Peyer's patch (tissue), 4 donors: ENCODE measurements at places on chromosomes 5 and 9. TPM values are rescaled to one million over a fixed set of nuclear protein-coding genes. Genes with fewer than 3 reads are reported as not detected.

GRCh38 chr9:17082343-17083064 lies 52.3 kb upstream of the CNTLN start:
- no peak overlapping the region for H3K27ac ChIP-seq
- H3K36me3 ChIP-seq, result no peaks in the 10 kb centered on the region
- no peaks in the 10 kb centered on the region for H3K4me1 ChIP-seq
- DNase-seq, result no peak
- no peak overlapping the region for H3K4me3 ChIP-seq
- no peaks in the 10 kb centered on the region for H3K27me3 ChIP-seq

DNA sequence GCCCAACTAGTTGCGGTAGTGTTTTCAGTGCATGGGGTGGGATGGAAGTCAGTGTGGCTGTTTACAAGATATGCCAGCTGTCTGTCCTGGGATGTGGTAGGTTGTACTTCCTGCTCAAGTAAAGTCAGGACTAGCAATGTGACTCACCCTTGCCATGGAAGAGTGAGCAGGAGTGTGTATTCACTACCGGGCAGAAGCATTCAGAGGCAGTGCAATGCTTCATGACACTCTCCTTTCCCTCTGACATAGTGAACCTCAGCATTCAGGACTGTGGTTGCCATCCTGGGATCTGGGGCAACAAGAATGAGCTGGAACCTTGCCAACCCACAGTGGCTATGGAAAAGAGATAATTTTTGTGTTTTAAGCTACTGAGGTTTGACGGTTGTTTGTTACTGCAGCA lies 68.9 kb downstream of the BOD1 start:
- H3K27ac ChIP-seq, result no peak overlapping the region
- no peak overlapping the region for H3K4me3 ChIP-seq
- no peaks in the 10 kb centered on the region for H3K4me1 ChIP-seq
- no peak for DNase-seq
- H3K27me3 ChIP-seq, result no peaks in the 10 kb centered on the region
- no peaks in the 10 kb centered on the region for H3K36me3 ChIP-seq

GRCh38 chr9:78383130-78383529 lies 86.2 kb downstream of the PSAT1 start:
- no peaks in the 10 kb centered on the region for H3K27me3 ChIP-seq
- H3K4me1 ChIP-seq, result no peaks in the 10 kb centered on the region
- no peaks in the 10 kb centered on the region for H3K36me3 ChIP-seq
- H3K4me3 ChIP-seq, result no peak overlapping the region
- DNase-seq, result no peak

DNA sequence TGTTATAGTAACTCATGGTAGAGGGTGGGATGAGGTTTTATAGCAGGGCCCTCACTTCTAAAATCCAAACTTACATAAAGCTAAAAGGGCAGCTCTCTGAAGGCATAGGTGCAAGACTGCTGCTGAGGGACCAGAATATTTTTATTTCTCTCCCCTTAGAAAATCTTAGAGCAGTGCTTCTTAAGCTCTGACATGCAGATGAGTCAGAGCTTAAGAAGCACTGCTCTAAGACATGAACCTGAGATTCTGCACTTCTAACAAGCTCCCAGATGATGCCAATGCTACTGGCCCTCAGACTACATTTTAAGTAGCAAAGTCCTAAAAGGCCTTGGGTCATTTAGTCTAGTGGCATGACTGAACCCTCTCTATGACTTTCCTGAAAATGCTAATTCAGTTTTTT lies 97.6 kb upstream of the SPRY4 start:
- DNase-seq, result no peak
- no peaks in the 10 kb centered on the region for H3K27me3 ChIP-seq
- H3K36me3 ChIP-seq, result no peaks in the 10 kb centered on the region
- no peaks in the 10 kb centered on the region for H3K4me1 ChIP-seq

GRCh38 chr9:89037346-89037745 lies 46.1 kb downstream of the S1PR3 start:
- no peak for DNase-seq
- no peak overlapping the region for H3K27ac ChIP-seq
- no peak overlapping the region for H3K4me3 ChIP-seq
- H3K27me3 ChIP-seq, result no peaks in the 10 kb centered on the region
- no peaks in the 10 kb centered on the region for H3K4me1 ChIP-seq

DNA sequence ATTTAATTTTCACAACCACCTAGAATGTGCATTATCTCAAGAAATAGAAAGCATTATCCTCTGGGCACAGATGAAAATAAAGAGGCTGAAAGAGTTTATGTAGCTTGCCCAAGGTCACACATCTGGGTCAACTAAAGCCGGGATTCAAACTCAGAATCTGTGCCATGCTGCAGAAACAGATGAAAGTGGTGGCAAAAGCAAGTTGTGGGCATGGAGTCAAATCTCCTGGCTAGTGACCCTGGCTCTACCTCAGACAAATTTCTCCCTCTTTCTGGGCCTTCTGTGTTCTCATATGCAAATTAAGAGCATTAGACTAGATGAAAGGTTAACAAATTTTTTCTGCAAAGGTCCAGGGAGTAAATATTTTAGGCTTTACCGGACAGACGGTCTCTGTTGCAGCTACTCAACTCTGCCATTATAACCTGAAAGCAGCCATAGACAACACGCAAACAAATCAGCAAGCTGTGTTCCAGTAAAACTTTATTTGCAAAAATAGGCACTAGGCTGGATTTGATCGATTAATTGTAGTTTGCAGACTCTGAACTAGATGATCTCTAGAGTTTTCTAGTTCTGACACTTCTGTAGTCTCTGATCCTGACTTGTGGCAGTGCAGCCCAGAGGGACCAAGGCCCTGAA lies 6.0 kb upstream of the ADRA1B start:
- no peaks in the 10 kb centered on the region for H3K27me3 ChIP-seq
- H3K4me1 ChIP-seq, result no peaks in the 10 kb centered on the region
- no peak overlapping the region for H3K27ac ChIP-seq
- H3K36me3 ChIP-seq, result no peaks in the 10 kb centered on the region
- no peak overlapping the region for H3K4me3 ChIP-seq

DNA sequence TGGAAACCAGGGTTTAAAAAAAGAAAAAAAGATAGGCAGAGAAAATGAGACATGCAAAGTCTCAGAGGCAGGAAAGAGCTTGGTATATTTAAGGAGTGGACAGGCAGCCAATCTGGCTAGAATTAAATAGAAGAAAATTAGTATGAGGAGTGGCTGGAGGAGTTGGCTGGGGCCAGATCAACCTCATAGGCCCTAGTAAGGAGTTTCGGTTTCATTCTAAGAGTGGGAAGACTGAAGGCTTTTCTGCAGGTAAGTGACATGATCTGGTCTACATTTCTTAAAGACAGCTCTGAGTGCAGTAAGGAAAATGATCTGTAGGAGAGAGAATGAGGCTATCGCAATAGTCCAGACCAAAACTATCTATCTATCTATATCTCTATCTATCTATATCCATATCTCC lies 27.5 kb downstream of the ADRB2 start:
- H3K36me3 ChIP-seq, result no peaks in the 10 kb centered on the region
- H3K4me1 ChIP-seq, result peaks cover 12% of the 10 kb centered on the region
- no peak for DNase-seq
- H3K27me3 ChIP-seq, result no peaks in the 10 kb centered on the region

DNA sequence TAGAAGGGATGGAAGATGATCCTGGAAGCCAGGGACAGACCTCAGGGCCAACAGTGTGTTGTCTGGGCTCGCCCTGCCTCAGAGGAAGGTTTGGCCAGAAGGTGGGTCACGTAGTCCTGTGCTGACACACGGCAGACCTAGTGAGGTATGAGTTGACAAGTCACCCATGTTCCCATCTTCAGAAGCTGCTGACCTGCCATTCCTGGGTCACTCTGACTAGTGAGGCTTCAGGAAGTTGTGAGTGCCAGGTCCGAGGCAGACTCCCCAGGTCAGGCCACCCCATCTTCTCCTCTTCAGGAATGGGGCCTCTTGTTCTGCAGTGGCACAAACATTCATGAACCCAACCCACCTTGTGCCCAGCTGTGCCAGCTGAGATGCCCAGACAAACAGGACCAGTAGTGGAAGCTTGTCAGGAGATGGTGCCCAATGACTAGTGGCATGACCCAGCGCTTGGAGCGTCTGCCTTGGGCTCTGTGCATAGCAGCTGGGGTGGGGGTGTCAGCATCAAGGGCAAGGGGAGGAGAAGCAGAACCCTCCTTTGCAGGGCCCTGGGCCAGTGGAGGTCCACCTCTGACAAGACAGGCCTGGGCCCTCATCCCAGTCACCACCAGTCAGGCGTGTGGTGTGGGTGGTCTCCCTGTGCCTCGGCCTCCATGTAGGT lies 16.8 kb upstream of the ANGPTL2 start:
- H3K27me3 ChIP-seq, result no peaks in the 10 kb centered on the region
- DNase-seq, result no peak
- H3K4me1 ChIP-seq, result no peaks in the 10 kb centered on the region
- H3K4me3 ChIP-seq, result no peak overlapping the region
- H3K36me3 ChIP-seq, result no peaks in the 10 kb centered on the region

DNA sequence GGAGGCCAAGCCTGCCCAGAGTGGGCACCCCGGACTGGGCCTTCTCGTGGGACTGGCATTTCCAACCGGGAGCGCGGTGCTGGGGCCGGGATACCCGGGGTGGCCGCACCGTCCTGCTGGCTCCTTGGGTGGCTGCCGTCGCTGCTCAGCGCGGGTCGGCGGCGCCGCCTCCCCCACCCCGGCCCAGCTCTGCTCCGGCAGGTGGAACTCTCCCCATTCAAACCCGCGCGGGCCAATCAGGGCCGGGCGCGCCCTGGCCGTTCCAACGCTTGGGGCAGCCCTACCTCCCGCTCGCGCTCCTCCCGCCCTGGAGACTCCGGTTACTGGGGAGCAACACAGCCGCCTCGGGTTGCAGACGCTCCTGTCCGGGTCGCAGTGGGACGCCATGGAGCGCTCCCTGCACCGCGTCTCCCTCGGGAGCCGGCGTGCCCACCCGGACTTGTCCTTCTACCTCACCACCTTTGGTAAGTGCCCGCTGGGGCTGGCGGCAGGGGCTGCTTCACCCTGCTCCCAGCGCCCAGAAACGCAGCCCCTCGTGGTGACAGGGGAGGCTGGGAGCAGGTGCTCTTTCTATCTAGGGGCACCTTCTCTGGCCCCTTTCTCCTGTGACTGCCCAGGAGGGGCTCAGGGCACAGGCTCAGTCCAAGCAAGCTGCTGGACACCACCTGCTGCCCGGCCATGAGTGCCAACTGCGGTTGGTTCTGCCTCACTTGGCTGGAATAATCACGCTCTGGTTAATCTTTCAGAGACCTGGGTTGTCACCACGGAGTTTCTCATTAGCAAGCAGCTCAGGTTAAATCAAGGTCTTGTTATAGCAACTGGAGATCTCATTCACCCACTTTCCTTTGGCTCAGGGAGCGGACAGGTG lies at the start of gene RGS3:
TSS of gene RGS3 (plus strand) at position 310 of the 868 bp plus-strand sequence. CDS start at position 386, 76 bp downstream.
- no peaks in the 10 kb centered on the region for H3K36me3 ChIP-seq
- H3K4me1 ChIP-seq, result peaks cover 9% of the 10 kb centered on the region
- H3K27me3 ChIP-seq, result no peaks in the 10 kb centered on the region
- no peak for DNase-seq

Gene EIF4E1B
- total RNA-seq, result not detected

Gene LCN9
- not detected for total RNA-seq

Gene ACSL6
- total RNA-seq, result 7.4 TPM
